ENCODE measurements at places on chromosomes 5 and 9. TPM values are rescaled to one million over a fixed set of nuclear protein-coding genes. Genes with fewer than 3 reads are reported as not detected.

Gene MPDZ
- total RNA-seq = 38.7 TPM

- no peak for DNase-seq
These were observed 64.1 kb downstream of the OSTF1 start for GRCh38 chr9:75152416-75152815.

DNA sequence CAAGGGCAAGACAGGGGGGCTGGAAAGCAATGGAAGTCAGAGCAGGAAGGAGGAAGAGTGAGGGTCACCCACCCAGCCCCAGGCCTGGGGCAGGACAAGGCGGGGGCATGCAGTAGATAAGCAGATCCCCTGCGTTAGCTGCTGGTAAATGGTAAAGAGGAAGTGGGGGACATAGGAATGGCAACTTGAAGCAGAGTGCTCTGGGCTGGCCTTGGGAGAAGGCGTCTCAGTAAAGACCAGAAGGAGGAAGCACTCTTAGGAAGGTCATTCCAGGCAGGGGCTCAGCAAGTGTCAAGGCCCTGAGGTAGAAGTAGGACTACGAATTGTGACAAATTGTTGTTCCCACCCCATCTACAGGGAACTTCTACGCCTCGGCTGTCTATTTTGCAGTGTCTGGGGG is 15.1 kb downstream of the TCOF1 start:
- no peak for DNase-seq

- no peak for DNase-seq
These were observed 213.0 kb upstream of the TARS1 start for GRCh38 chr5:33227746-33228145.

GRCh38 chr5:113230711-113231652 is 203.8 kb downstream of the TSSK1B start:
- DNase-seq = no peak

DNA sequence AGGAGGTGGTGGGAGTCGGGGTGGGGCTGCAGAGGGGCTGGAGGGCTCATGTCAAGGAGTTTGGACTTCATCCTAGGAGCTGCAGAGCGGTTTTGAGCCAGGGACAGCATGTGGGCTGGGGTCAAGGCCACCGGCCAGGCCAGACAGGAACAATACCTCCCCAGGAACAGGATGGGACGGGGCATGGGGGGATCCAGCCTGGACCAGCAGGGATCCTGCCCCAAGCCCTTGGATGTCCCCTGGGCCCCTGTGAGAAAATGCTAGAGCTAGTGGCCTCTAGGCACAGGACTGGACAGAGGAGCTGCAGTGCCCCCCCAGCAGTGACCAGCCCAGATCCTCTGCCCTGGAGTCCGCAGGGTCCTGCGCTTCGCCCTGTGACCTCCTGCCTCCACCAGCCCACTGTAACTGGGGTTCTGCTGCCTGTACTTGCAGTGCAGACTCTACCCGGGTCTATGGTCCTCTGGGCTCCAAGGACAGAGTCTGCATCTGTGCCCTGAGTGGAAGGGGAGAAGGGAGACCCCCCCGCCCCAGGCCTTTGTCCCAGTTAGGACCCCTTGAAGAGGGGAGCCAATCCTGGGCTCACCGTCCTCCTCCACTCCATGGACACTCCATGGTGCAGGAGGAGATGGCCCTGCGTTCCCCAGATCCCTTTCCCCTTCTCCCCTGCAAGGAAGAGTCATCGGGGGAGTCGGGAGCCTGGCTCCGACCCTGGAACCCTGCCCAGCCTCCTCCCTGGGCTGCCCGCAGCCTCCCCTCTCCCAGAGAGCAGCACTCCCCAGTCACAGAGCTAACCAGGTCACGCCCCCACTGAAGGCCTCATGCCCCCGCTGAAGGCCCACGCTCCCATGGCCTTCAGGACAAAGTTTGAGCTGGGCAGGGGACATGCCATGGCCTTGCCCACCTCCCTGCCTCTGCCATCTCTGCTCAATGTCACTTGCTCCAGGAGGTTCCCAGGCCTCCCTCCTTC is 3.0 kb upstream of the MXD3 start:
- no peak for DNase-seq
